ENCODE measurements at places on chromosomes 7 and 10.

DNA sequence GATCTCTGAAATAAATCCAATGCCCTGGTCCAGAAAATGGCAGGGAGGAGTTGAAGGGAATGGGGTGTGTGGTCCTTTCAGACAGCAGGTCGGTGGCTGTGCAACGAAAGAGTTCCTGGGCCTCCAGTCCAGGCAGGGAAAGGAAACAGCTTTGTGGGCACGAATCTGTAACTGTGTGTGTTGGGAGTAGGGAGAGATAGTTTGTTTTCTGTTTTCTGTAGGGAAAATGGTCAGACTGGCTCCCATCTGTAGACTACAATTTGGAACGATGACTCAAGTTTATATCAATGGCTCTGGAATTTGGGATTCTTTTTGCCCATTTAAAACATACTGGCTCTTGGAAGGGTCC lies 2.6 kb upstream of the HOXA9 start:
- H3K36me3 ChIP-seq: no peaks in the 10 kb centered on the region
- H3K4me3 ChIP-seq: no peak overlapping the region
- DNase-seq: no peak
- peaks cover 100% of the 10 kb centered on the region for H3K27me3 ChIP-seq
- H3K4me1 ChIP-seq: peaks cover 10% of the 10 kb centered on the region
- H3K27ac ChIP-seq: no peak overlapping the region

DNA sequence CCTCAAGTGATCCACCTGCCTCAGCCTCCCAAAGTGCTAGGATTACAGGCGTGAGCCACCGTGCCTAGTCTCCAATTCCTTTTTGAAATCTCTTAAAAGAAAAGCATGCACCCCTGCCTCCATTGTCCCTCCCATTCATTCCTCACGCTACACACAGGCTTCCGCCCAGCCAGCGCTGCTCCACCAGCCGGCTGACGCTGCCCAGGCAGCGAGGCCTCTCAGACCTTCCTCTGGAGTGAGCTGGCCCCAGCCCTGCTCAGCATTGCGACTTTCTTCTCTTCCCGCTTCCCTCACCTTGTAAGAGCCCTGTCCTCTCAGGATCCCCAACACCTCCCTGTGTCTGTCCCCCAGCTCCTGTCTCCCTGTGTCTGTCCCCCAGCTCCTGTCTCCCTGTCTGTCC lies 23.6 kb downstream of the RGS10 start:
- peaks cover 5% of the 10 kb centered on the region for H3K4me1 ChIP-seq
- H3K27me3 ChIP-seq: no peaks in the 10 kb centered on the region
- no peak overlapping the region for H3K4me3 ChIP-seq
- H3K36me3 ChIP-seq: no peaks in the 10 kb centered on the region
- no peak for DNase-seq
- H3K27ac ChIP-seq: no peak overlapping the region

DNA sequence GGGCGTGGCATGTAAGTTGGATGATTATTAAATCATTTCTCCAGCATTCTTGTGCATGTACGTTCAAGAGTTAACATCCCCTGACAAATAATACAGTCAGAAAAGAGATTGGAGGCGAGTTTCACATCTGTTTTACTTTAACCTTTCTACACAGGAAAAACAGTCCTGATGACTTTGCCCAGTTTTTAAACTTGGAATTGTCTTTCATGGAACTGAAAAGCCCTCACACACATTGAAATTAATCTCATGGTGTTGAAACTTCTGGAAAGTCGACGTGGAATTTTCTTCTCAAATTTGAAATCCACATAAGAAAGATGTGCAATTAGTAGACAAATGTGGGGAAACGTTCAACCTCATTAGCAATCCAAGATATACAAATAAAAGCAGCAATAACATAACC lies 31.2 kb upstream of the ZNF438 start:
- no peaks in the 10 kb centered on the region for H3K27me3 ChIP-seq
- H3K4me1 ChIP-seq: no peaks in the 10 kb centered on the region
- H3K4me3 ChIP-seq: no peak overlapping the region
- H3K27ac ChIP-seq: no peak overlapping the region
- DNase-seq: no peak

- H3K4me3 ChIP-seq: peak overlapping the region; percentile 33
- peak overlapping the region; percentile 42 for H3K27ac ChIP-seq
- DNase-seq: peak; percentile 60
- H3K36me3 ChIP-seq: no peaks in the 10 kb centered on the region
- 0 out of 2 replicates have a peak, but pooled peaks cover 7% of the 10 kb centered on the region for H3K27me3 ChIP-seq
These were observed 2.2 kb upstream of the HIP1 start for GRCh38 chr7:75740846-75741497.

DNA sequence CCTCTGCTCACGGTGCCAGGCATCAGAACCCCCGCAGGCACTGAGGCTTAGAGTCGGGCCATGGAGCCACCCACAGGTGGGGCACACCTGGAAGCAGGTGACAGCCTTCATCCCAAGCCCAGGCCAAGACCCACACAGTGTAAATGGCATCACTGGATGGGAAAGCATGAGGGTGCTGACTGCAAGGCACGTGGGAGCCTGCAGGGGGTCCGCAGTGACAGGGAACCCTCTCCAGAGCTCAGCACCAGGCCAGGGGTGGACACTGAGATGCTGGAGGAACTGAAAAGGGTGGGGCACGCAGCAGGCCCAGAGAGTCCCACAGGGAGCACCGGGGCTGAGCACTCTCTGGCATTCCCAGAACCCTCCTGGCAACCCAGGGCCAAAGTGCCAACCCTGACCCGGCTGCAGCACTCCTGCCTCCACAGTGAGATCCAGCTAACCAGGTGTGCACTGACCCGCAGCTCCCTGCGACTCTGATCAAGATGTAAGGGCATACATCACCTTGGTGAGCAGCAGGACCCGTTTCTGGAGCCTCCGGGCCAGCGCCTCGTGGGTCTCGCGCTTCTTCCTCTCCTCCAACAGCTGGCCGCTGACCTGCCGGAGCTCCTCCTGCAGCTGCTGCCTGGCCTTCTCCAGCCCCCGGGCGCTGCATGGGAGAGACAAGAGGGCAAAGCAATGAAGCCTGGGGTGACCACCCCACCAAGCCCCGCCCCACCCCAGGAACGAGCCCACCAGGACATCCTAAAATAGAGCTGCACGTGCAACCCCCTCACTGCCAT lies 163.9 kb downstream of the MAD1L1 start:
- no peak overlapping the region for H3K27ac ChIP-seq
- no peaks in the 10 kb centered on the region for H3K27me3 ChIP-seq
- H3K4me3 ChIP-seq: no peak overlapping the region
- H3K36me3 ChIP-seq: no peaks in the 10 kb centered on the region
- no peaks in the 10 kb centered on the region for H3K4me1 ChIP-seq

DNA sequence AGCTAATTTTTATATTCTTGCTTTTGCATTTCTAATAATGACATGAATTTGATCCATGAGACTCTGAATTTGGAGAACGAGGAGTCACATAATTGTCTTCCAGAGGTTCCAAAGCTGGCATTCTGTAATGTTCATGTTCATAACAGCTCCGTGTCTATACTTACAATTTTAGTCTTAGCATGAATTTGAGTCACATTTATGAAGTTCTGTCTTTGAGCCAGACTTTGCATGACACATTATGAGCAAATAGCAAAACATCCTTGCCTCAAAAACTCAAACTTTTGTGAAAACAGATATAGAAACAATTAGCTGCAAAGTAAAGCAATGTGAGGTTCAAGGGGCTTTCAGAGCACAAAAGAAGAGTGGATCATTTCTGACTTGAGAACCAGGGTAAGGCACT lies 44.5 kb upstream of the CAV2 start:
- no peak overlapping the region for H3K27ac ChIP-seq
- no peak for DNase-seq
- H3K27me3 ChIP-seq: no peaks in the 10 kb centered on the region
- H3K36me3 ChIP-seq: no peaks in the 10 kb centered on the region
- H3K4me1 ChIP-seq: no peaks in the 10 kb centered on the region

- no peaks in the 10 kb centered on the region for H3K36me3 ChIP-seq
- no peak overlapping the region for H3K4me3 ChIP-seq
- no peaks in the 10 kb centered on the region for H3K27me3 ChIP-seq
- no peak overlapping the region for H3K27ac ChIP-seq
- DNase-seq: no peak
- peaks cover 14% of the 10 kb centered on the region for H3K4me1 ChIP-seq
These were observed 171.9 kb downstream of the RPS24 start for GRCh38 chr10:78205457-78206016.

GRCh38 chr7:30920021-30920583 lies 8.4 kb downstream of the AQP1 start:
- DNase-seq: no peak
- H3K27me3 ChIP-seq: no peaks in the 10 kb centered on the region
- no peak overlapping the region for H3K4me3 ChIP-seq
- H3K4me1 ChIP-seq: no peaks in the 10 kb centered on the region
- H3K36me3 ChIP-seq: no peaks in the 10 kb centered on the region

DNA sequence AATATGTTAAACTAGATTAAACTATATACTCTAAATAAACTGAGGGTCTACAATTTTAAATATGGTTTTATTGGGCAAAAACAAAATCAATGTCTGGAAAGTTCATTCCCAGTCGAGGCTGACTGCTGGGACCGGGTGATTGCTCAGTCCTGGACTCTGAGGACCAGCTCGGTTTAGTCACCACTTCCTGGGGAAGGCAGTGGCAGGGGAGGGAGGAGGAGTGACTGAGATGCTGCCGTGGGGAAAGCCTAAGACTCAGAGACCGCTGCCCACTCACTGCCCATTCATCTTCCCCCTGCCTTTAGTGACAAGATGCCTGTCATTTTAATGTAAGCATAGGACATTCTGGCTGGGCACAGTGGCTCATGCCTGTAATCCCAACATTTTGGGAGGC lies 29.0 kb downstream of the ATOH7 start:
- no peak overlapping the region for H3K27ac ChIP-seq

DNA sequence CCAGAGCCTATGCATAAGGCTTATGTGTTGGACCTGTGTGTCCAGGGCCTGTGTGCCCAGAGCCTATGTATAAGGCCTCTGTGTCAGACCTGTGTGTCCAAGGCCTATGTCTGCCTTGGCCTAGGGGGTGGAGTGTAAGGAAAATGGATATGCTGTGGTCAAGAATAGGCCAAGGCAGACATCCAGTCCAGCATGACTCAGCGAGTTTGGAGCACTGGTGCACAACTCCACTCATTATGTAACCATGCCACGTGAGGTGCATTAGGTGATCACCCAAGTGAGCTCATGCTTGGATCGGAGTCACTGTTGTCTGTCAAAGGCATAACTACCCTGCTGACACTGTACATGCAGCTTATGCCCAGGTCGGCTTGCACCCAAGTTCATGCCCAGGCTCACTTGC lies 238.9 kb downstream of the CACNA2D1 start:
- no peaks in the 10 kb centered on the region for H3K36me3 ChIP-seq
- DNase-seq: no peak
- no peak overlapping the region for H3K4me3 ChIP-seq

GRCh38 chr7:2269991-2270460 lies 28.0 kb downstream of the NUDT1 start:
- H3K27ac ChIP-seq: peak overlapping the region; percentile 81
- H3K4me3 ChIP-seq: no peak overlapping the region
- peaks cover 14% of the 10 kb centered on the region for H3K4me1 ChIP-seq
- 0 out of 2 replicates have a peak, but pooled peaks cover 2% of the 10 kb centered on the region for H3K36me3 ChIP-seq

- no peak overlapping the region for H3K27ac ChIP-seq
- H3K4me3 ChIP-seq: no peak overlapping the region
- no peak for DNase-seq
- peaks cover 28% of the 10 kb centered on the region for H3K4me1 ChIP-seq
- H3K27me3 ChIP-seq: peaks cover 17% of the 10 kb centered on the region
- H3K36me3 ChIP-seq: no peaks in the 10 kb centered on the region
These were observed 202.8 kb upstream of the BMPER start for GRCh38 chr7:33702514-33703054.

DNA sequence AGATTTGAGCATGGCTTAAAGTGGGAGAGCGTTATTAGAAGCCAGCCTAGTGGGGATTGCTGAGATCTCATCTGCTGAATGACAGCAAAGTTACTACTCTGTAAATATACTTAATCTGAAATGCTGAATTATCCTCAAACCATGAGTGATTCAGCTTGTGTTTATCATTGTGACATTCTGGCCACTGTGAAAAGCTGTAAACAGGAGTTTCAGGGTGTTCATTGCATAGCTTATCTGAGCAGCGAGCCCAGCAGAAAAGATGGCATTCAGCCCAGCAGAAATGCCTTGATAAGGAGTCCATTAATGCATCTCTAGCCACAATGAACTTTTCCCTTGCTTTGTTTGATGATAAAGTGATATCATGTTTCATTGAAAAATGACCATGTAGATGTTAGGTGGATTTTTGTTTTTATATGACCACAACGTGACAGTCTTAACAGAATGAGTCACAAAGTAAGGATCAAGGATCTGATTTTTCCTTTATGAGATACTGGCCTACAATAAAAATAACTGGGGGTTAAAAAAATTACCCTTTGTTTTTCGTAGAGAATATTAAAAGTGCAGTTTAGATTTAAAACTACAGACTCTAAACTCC lies 7.8 kb downstream of the TES start:
- H3K27ac ChIP-seq: no peak overlapping the region
- H3K4me3 ChIP-seq: no peak overlapping the region
- no peaks in the 10 kb centered on the region for H3K27me3 ChIP-seq

Data from GM23338 (cell line).